Endothelial cell (in vitro differentiated cells): ENCODE measurements at places on chromosomes 3 and 15.
A peak's percentile ranks its signal among the peaks of the same experiment; 100 is the strongest.

DNA sequence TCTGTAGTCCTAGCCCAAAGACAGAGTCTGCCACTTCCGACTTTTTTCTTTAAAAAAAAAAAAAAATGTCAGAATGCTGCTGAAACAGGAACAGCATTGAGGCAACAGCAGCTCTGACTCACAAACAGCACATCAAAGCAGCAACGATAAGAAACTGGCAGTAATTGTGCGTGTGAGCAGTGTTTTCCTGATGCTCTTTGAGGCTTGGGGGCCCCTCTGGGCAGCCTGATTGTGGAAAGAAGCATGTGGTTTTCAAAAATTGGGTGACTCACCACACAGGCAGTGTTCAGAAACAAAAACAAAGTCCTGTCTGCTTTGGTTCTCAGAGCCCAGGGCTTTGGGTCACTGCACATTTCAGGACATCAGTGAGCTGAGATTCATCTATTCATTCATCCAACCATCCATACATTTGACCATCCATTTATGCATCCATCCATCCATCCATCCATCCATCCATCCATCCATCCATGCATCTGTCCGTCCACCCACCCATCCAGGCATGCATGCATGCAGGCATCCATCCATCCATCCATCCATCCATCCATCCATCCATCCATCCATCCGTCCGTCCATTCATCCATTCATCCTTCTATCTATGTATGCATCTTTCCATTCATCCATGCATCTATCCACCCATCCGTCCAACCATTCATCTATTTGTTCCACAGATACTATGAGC lies 308.4 kb downstream of the RPLP1 start:
- DNase-seq = no peak

DNA sequence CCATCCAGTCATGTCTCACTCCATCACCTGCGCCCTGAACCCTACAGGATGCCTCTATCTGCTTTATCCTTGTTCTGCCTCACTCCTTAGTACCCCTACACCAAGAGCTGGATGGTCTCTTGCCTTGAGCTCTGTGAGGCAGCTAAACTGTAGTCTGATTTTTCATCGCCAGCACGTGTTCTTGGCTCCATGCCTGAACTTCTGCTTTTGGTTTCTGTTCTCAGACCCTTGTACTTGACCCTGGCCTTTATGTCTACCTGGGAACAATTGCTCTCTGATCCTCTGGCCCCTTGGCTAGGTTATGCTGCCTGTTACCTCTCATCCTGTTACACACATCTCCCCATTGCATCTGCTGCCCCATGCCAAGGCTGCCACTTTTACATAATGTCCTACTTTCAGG lies 318.0 kb upstream of the LMCD1 start:
- no peak for DNase-seq

DNA sequence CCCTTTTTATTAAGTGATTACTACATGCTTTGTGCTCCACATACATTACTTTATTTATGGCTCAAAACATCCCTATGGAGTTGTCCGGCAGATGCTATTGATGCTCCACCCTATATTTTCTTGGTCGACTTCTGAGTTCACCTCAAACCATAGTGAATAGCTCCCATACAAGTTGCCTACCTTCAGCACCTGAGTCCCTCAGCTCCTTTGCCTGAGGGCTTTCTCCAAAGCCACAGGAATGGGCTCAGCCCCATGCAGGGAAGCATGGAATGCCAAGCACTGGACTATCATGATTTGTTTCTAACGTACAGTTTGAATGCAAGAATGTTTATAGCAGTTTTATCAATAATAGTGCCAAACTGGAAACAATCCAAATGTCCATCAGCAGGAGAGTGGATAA lies 124.8 kb upstream of the TNIK start:
- no peak for DNase-seq

DNA sequence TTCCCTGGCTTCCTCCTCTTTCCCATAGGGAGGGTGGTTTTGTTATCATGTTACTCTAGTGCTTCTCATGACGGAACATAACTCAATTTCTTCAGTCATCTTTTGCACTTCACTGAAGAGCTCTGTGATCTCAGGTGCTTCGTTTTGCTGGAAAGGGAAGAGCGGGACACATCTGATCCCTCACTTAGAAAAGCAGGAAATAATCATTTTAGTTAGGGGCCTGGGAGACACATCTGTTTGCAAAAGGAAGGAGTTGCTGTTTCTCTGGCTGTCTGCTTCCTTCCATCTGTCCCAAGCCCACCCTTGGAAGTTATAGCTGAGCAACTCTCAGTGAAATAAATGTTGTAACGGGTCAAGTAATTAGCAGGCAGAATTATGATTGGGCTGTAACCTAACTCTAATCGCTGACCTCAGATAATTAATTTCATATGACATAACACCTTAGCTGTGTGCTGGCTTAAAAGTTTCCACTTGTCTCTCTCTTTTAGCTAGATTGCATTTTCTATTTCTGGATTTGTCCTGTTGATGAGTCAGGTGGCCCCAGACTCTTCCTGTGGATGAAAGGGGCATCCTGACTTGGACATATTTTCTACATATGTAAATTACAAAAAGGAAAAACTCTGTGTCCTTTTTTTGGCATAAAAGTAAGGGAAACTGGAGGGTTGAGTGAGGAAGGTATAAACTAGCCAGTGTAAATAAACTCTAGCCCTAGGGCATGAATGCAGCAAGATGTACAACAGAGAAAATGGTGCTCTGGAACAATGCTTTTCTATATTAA lies 11.0 kb upstream of the FILIP1L start:
- no peak for DNase-seq

DNA sequence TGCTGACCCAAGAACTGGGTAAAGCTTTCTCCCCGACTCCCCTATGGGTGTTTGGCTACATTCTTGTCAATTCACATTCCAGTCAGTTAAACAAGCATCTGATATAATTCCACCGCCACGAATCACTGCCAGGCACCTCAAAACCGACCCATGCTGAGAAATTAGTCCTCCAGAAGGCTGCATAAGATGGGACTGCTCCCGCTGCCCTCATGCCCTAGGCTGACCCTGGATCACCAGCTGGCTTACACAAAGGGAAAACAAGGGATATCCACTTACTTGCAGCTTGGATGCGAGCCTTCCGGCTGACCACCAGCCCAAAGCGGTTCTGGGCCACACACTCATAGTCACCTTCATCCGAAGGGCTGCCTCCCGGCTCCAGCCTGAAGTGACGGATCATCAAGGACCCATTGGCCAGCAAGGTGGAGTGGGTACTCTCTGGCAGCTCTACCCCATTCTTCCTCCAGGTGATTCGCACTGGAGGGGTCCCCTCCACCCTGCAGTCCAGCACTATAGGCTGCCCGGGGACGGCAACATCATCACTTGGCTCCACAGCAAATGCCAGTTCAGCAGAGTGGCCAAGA lies 2.9 kb downstream of the IGDCC3 start:
- DNase-seq = no peak

GRCh38 chr15:63054281-63054683 lies 11.7 kb downstream of the TPM1 start:
- no peak for DNase-seq

DNA sequence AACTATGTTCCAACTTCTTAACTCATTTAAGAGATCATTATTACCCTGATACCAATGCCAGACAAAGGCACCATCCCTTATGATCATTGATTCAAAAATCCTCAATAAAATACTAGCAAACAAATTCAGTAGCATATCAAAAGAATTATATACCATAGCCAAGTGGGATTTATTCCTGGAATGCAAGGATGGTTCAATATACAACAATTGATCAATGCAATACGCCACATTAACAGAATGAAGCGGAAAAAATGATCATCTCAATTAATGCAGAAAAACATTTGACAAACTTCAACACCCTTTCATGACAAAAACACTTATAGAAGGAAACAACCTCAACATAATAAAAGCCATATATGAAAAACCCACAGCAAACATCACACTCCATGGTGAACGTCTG lies 4.7 kb upstream of the HTR3E start:
- no peak for DNase-seq

DNA sequence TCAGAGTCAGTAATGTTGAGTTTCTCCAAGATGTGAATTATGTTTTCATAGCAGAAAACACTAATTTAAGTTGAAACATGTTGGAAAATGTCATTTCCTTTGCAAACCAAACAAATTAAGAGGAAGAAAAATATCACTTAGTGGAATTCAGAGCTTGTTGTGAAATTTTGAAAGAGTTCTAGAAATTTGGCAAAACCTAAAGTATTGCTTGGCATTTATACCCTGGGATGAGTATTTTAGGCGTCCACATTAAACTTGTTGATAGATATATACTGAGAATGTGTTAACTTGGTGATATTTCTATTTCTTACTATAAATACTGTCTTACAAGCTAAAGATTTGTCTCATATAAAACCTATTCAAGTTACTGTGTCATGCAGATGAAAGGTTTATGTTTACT lies 335.2 kb downstream of the NSUN3 start:
- DNase-seq = no peak

DNA sequence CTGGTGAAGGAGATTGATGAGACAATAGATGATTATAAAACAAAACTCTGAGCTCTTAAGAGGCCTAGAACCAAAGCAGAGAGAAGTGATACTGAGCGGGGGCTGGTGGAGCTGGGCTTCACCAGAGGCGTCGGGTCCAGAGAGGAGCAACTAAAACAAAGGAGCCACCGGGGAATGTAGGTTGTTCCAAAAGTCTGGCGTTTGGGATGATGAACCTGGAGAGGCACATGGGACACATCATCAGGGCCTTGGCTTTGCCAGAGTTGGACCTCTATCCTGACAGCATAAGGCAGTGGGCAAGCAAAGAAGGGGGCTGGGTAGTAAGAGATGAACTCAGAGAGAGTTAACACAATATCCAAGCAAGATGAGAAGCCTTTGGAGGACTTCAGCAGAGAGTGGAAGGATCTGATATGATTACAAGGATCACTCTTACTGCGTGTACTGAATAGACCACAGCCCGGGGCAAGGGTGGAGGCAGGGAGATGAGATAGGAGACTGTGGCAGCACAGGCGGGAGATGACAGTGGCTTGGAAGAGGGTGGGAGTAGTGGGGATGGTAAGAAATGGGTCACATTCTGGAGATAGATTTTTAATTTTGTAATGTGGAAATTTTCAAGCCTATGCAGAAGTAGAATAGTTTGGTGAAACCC lies 36.0 kb upstream of the RASA2 start:
- no peak for DNase-seq

GRCh38 chr15:63090887-63091286 lies 30.8 kb upstream of the LACTB start:
- DNase-seq = no peak

GRCh38 chr3:152834776-152835600 lies at the start of gene P2RY1:
TSS of gene P2RY1 (plus strand) at chr3:152835131. CDS start at chr3:152835783, 652 bp downstream.
- peak; percentile 86 for DNase-seq

DNA sequence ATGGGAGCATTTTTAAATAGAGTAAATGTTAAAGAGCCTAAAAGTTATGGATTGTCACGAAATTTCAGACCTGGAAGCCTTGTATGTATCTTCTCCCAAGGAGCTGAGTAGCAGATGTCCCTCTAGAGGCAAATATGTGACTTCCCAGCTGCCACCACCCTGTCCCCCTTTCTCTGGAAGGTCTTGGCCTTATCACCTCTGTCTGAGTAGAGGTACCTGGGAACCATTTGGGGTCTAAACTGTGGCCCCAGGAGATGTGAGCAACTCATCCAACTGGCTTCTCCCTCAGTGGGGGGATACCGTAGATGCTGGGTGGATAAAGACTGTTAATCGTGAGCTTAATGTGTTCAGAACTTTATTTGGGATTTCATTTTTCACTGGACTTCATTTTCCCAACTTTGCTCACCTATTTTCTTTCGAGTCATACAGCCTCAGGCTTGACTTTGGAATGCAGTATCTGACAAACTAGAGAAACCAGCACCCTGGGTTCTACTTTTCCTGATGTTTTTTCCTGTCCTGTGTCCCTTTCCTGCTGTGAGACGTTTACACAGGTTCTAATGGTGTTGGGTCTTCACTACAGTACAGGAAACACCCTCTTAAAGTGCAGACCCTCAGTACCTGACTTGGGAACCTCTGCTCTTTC lies 53.3 kb upstream of the CCR4 start:
- no peak for DNase-seq

GRCh38 chr3:188589771-188590170 lies 435.8 kb downstream of the LPP start:
- no peak for DNase-seq

- no peak for DNase-seq
These were observed 43.2 kb upstream of the NEDD4 start for GRCh38 chr15:56036546-56037067.

GRCh38 chr3:64454768-64455167 lies 229.5 kb upstream of the PRICKLE2 start:
- no peak for DNase-seq

DNA sequence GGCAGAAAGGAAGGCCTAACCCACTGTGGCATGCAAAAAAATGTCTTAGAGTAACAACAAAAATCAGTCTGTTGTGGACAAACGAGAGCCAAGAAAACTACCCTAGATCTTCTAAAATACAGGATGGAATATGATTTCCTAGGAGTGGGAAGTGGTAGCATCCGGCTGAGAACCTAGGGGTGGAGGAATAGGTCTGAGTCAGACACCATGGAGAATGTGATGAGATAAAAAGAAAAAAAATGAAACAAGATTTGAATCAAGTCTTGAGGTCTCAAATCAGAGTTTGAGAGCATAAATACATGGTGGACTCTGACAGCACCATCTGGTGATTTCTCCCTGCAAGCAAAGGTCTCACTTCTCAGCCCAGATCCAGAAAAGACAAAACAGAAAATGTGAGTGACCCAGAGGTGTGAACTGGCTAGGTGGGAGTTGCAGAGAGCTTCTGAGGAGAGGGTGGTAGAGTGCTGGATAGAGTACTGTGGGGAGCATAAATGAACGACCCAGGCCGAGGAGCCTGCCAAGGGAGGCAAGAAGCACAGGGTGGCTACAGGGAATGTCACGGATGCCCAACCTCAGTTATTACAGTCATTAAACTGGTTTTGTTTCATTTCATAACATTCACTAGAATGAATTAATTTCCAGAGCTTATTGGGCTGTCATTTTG lies 27.6 kb upstream of the VEPH1 start:
- DNase-seq = no peak

- DNase-seq = no peak
These were observed 38.4 kb downstream of the HHLA2 start for GRCh38 chr3:108334701-108335100.

DNA sequence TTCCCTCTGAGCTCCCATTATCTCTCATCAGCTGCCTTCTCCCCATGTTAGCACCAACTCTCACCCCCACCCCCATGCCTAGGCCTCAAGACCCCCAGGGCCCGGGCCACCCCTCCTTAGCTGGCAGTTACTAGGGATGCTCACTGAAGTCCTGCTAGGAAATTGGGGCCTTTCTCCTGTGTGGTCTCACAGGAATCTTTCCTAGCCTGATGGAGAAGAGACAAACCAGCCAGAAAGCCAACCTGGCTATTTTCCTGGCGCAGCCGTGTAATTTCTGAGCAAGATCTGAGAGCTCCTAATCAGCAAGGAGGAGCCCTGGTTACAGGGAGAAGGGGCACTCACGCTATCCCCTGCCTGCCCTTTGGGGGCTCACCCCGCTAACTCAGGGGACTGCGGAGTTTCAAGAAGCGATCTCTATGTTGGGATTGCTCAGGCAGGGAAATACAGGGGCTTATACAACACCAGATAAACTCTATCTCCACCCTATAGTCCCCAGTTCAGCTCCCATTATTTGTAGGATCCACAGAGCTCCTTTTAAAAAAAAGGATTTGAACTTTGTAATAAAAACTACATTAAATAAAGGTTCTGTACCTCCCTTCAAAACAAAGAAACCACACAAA lies 25.2 kb downstream of the NR2F2 start:
- DNase-seq = no peak
